ENCODE measurements at places on chromosomes 2 and 18. TPM values are rescaled to one million over a fixed set of nuclear protein-coding genes. Genes with fewer than 3 reads are reported as not detected.

MYOM1 gene
- 0.41 TPM for total RNA-seq

RETREG2 gene
- total RNA-seq: 85.9 TPM

CNNM4 gene
- 8.3 TPM for total RNA-seq

TEKT4 gene
- not detected for total RNA-seq

ASIC4 gene
- total RNA-seq: 0.09 TPM

HAAO gene
- total RNA-seq: not detected

IMP4 gene
- total RNA-seq: 160 TPM

M1AP gene
- not detected for total RNA-seq

RAMP1 gene
- 0.15 TPM for total RNA-seq

FOXI3 gene
- total RNA-seq: 0.05 TPM

TMEM198 gene
- total RNA-seq: 0.70 TPM

CHRND gene
- total RNA-seq: not detected

CD207 gene
- total RNA-seq: not detected

KCNJ13 gene
- total RNA-seq: not detected

Data from A549 treated with Hydrocortisone at 1 μM for 4 hours (cell line).